ENCODE measurements at places on chromosomes 6 and 20.
A peak's percentile ranks its signal among the peaks of the same experiment; 100 is the strongest.

DNA sequence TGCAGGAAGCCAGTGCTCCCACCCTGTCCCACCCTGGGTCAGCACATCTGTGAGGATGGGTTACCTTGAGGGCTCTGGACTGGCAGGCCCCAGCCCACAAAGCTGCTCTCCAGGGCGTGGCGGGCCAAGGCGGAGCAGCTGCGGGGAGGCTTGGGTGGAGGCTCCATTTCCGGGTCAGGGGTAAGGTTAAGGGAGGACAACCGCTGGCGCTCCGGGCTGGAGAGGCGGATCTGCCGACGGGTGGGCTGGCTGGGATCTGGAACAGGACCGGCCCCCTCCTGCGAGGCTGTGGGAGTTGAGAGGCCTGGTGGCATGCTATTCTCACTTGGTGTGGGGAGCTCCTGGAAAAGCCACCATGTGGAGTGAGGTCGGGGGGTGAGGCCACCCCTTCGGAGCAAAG is 5.5 kb downstream of the SMPD2 start:
- no peak for DNase-seq

DNA sequence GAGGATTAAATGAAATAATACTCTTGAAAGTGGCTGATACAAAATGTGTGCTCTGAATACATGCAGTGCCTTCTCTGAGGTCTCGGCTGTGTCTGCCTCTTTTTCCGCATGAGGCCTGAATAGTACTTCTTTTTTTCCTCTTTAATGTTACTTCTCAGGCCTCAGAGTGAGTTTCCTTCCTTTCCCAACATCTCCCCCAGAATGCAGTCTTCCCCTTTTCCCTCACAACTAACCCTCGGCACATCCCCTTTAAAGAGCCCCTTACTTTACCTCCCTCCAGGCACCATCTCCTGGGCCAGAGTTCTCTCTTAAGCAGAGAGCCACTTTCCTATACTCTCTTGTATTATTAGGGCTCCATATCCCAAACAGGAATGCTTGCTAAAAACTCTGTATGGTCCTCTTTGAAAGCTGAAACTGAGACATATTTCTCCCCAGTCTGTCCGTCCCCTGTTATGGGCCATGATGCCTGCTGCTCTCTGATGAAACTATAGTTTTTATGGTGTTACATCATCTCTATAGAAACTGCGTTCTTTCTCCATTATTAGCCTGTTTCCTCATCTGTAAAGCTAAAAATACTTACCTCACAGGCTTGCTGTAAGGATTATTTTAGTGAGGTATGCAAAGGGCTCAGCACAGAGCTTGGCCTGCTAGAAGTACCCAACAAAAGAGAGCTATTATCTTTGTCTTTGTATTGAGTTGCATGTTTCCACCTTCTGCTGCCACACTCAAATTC is 2.3 kb downstream of the PLAGL2 start:
- DNase-seq, result no peak

GRCh38 chr6:3518356-3519190 is 61.7 kb upstream of the SLC22A23 start:
- DNase-seq, result no peak

DNA sequence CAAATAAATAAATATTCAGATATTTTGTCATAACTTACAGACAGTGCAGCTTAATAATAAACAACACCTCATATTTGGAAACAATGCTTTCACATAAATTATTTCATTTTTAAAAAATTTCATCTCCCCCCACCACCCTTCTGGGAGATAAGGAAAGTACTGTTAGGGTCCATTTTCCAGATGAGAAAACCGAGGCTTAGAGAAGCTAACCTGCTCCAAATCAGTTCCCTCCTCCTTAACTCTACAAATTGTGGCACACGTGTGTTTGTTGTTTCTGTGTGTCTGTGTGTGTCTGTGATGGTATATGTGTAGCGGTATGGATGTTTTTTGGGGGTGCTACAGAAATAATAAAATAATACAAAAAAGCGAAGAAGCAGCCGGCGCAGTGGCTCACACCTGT is 54.2 kb upstream of the NAA20 start:
- no peak for DNase-seq

DNA sequence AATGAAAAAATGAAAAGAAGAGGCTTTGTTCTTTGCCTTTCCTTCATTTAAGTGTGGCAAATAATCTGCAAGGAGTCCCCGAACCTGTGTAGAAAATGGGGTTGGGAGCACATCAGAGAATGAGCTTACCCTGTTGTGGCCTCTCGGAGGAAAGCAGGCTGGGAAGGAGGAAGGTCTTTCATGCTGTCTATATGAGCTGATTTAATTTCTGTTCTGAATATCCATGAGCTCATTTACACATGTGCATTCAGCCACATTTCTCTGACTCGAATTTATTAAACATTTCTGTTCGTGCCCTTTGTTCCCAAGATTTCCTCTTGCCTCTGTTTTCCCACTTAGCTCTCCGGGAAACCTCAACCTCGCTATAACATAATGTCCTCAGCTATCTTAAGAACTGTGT is 584.4 kb upstream of the CDH4 start:
- no peak for DNase-seq

- peak; percentile 90 for DNase-seq
Observed at GRCh38 chr6:159968295-159969203, at the start of gene IGF2R. Gene IGF2R, plus strand, starts transcription at chr6:159969082. Its CDS starts 165 bp downstream, at chr6:159969247.

DNA sequence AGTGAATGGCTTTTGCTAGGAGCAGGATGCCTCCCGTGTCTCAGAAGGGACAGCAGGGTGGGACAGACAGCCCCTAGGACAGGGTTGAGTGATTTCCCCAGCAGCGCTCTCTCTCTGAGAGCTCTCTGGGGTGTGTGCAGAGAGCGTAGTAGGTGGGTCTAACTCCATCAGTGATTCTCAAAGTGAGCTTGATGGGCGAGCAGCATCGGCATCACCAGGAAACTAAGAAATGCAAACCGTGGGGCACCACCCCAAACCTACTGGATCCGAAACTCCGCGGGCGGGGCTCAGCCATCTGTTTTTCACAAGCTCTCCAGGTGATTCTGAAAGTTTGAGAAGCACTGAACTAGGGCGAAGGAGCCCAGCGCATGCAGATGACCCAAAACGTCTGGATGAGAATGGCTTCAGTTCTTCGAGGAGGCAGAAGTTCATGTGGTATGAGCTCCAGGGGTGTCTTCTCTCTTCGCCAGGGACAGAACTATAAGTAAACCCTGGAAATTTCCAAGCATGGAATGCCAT is 119.6 kb upstream of the RNF24 start:
- no peak for DNase-seq

DNA sequence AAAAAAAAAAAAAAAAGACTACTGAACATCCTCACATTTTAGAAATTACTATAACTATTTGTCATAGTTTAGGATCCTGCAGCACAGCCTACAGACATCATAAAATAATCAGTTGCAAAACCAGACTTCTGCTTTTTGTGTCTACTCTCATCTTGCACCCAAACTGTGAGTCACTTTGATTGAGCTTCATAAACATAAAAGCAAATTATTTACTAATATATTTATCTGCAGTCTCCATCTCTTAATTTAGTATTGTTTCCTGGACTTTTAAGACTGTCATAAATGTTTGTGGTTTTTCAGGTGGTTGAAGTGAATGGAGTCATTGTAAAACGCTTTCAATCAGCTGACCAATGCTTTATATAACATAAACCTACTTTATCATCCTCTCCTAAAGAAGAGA is 14.8 kb upstream of the CALHM6 start:
- DNase-seq, result no peak

- no peak for DNase-seq
Observed at GRCh38 chr6:34273242-34273805, 24.5 kb upstream of the SMIM29 start.

- no peak for DNase-seq
Observed at GRCh38 chr20:47181056-47181862, 175.2 kb downstream of the ZMYND8 start.

DNA sequence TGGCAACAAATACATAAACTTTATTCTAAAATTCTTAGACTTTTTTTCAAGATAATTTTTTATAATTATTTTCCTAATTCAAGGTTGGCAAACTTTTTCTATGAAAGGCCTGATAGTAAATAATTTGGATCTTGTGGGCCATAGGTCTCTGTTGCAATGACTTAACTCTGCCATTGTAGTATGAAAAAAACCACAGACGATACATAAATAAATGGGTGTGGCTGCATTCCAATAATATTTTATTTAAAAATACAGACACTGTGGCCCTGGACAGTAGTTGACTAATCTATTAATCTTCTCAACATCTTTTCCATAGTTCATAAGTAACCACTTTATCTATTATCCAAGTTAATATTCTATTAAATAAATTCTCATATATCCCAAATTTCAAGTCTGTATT is 281.1 kb downstream of the SYNE1 start:
- no peak for DNase-seq

- DNase-seq, result no peak
Observed at GRCh38 chr6:56860475-56860874, 94.4 kb upstream of the BEND6 start.

DNA sequence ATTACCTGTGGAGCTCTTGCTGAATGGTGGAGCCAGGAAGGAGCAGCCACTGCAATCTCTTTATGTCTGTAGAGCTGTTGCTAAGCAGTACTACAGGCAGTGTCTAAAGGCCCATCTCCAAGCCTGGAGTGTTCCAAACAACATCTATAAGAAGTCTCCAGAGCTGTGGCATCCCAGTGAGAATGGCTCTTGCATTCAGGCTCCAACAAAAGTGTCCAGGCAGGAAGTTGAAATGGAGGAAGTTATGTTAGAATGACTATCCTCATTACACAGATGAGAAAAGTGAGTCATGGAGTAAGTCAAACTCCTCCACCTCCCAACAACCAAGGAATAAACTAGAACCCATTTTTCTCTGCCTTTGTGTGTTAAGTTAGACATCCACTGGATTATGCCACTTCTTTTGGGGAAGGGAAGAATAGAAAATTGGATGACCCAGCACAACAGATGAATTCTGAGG is 288.5 kb upstream of the STXBP5 start:
- DNase-seq, result no peak

GRCh38 chr6:123171341-123172115 is 175.5 kb downstream of the CLVS2 start:
- DNase-seq, result no peak

DNA sequence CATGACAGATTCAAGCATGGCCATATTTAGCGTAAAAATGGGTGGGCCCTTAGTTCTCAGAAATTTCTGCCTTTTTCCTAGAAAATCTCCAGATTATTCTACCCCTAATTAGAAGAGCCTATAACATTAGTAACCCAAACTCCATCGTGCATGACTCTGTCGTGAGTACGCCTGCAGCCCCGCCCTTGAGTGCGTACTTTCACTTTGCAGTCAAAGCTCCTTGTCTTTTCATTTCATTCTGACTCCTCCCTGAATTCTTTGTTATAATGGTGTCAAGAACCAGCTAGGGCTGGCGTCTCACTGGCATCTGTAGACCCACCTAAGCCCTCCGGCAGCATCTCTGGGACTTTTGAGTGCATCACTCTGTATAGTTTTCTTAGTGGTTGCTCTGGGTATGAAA is 61.7 kb upstream of the NOX3 start:
- no peak for DNase-seq

DNA sequence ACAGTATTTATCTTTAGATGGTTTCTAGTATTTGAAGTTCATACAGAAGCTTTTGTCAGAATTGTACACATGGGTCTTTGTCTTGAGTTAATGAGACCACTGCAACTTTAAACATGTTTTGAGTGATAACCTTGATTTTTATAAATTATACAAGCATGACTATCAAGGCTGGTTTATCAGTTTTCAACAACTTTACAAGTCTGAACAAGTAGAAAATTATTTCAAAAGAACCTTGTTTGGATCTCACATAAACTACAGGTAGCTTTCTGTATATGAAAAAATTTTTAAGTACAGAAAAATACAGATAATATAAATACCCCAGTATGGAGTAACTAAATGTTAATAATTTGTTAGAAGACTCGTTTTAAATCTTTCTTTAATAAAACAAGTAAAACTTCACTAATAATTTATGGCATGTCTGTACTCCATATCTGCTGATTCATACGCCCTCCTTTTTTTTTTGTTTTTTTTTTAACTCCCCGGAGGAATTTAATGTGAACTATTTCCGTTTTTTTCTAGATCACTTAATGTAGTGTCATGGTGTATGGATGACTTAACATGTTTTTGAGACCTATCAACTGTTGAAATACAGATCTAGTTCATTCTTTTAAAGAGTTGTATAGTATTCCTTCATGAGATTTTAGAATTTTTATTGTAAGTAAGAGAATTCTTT is 18.3 kb downstream of the VAPB start:
- no peak for DNase-seq

GRCh38 chr6:165728216-165728615 is 65.2 kb upstream of the PDE10A start:
- DNase-seq, result no peak

GRCh38 chr20:13295637-13296036 is 74.6 kb downstream of the ISM1 start:
- DNase-seq, result no peak

DNA sequence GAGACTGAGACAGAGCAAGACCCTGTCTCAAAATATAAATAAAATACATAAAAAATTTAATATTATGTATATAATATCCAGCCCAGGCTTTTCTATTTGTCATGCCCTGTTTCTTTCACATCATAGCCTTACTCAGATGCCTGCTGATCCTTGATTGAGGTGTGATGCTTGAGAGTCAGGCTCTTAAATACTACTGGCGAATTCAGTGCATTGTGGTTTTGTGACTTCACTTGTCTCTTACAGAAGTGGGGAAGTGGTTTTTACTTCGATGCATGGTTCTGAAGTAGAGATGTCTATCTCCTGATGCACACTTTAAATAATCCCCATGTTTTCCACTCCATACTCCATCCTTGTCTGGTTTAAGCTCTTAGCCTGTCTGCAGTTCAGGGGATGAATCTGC is 29.1 kb downstream of the ASXL1 start:
- DNase-seq, result no peak

- DNase-seq, result no peak
Observed at GRCh38 chr6:160344271-160344670, 3.9 kb upstream of the SLC22A3 start.

- DNase-seq, result no peak
Observed at GRCh38 chr20:60467771-60468170, 509.5 kb downstream of the CDH26 start.

GRCh38 chr6:17493286-17493685 is 99.9 kb downstream of the CAP2 start:
- no peak for DNase-seq

DNA sequence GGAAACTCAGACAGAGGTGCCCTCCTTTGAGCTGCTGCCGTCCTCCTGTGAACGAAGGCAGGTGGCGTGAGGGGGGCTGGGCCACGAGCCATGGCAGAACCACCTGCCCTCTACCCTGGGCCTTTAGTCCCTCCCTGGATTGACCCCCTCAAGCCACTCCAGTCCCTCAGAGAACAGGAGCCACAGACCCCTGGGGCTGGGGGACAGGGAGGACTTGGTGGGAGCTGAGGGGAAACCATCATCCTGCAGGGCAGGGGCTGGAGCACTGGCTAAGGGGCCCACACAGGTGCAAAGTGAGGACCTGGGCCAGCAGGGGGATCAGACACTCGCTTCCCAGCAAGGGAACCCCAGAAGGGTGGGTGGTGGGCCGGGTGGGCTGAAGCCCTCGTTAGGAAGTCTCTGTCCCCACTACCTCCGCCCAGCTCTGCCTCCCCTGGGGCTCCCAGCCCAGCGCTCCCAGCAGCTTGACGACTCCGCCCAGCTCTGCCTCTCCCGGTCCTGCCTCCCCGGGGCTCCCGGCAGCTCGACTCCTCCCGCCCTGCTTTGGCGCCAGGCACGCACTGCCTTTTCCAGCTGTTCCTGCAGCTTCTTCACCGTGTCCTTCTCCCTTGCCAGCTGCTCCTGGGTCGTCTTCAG is 44.4 kb downstream of the DSTN start:
- DNase-seq, result no peak
